ENCODE measurements at places on chromosomes 5 and 9. TPM values are rescaled to one million over a fixed set of nuclear protein-coding genes. Genes with fewer than 3 reads are reported as not detected.

- no peaks in the 10 kb centered on the region for H3K36me3 ChIP-seq
- no peaks in the 10 kb centered on the region for H3K4me1 ChIP-seq
- H3K4me3 ChIP-seq: no peak overlapping the region
- no peak overlapping the region for H3K27ac ChIP-seq
These were observed 138.1 kb upstream of the KLF9 start for GRCh38 chr9:70552561-70552960.

- DNase-seq: peak; percentile 76
- H3K27ac ChIP-seq: peak overlapping the region; percentile 55
- no peak overlapping the region for H3K4me3 ChIP-seq
- peaks cover 6% of the 10 kb centered on the region for H3K4me1 ChIP-seq
- H3K36me3 ChIP-seq: no peaks in the 10 kb centered on the region
- H3K27me3 ChIP-seq: no peaks in the 10 kb centered on the region
These were observed 26.7 kb upstream of the FCN1 start for GRCh38 chr9:134944351-134944802.

DNA sequence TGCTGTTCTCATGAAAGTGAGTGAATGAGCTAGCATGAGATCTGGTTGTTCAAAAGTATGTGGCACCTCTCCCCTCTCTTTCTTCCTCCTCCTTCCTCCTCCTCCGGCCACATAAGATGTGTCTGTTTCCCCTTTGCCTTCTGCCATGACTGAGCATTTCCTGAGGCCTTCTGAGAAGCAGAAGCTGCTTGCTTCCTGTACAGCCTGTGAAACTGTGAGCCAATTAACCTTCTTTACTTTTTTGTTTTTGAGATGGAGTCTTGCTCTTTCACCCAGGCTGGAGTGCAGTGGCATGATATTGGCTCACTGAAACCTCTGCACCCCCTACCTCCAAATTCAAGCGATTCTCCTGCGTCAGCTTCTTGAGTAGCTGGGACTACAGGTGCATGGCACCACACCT, 6.1 kb downstream of the S100Z start:
- H3K27ac ChIP-seq: no peak overlapping the region
- no peaks in the 10 kb centered on the region for H3K36me3 ChIP-seq
- no peak overlapping the region for H3K4me3 ChIP-seq
- H3K27me3 ChIP-seq: no peaks in the 10 kb centered on the region
- DNase-seq: no peak

- no peak for DNase-seq
- peaks cover 5% of the 10 kb centered on the region for H3K27me3 ChIP-seq
- H3K27ac ChIP-seq: no peak overlapping the region
- H3K4me3 ChIP-seq: no peak overlapping the region
- no peaks in the 10 kb centered on the region for H3K36me3 ChIP-seq
These were observed 7.9 kb downstream of the PRUNE2 start for GRCh38 chr9:76897804-76898525.

GRCh38 chr9:10252174-10252573, 360.6 kb downstream of the PTPRD start:
- no peak overlapping the region for H3K4me3 ChIP-seq
- no peaks in the 10 kb centered on the region for H3K36me3 ChIP-seq
- no peaks in the 10 kb centered on the region for H3K27me3 ChIP-seq
- no peak for DNase-seq
- no peak overlapping the region for H3K27ac ChIP-seq

- H3K4me3 ChIP-seq: no peak overlapping the region
- no peaks in the 10 kb centered on the region for H3K27me3 ChIP-seq
- DNase-seq: no peak
- no peak overlapping the region for H3K27ac ChIP-seq
- no peaks in the 10 kb centered on the region for H3K36me3 ChIP-seq
These were observed 423.0 kb downstream of the TUSC1 start for GRCh38 chr9:25255216-25255615.

- H3K4me1 ChIP-seq: peaks cover 18% of the 10 kb centered on the region
- H3K27me3 ChIP-seq: no peaks in the 10 kb centered on the region
- no peak overlapping the region for H3K27ac ChIP-seq
- H3K36me3 ChIP-seq: no peaks in the 10 kb centered on the region
- no peak for DNase-seq
These were observed 106.3 kb downstream of the C9orf152 start for GRCh38 chr9:110101531-110102161.

- no peak overlapping the region for H3K4me3 ChIP-seq
- no peaks in the 10 kb centered on the region for H3K36me3 ChIP-seq
- DNase-seq: peak; percentile 35
These were observed 10.3 kb downstream of the NINJ1 start for GRCh38 chr9:93123561-93124283.

DNA sequence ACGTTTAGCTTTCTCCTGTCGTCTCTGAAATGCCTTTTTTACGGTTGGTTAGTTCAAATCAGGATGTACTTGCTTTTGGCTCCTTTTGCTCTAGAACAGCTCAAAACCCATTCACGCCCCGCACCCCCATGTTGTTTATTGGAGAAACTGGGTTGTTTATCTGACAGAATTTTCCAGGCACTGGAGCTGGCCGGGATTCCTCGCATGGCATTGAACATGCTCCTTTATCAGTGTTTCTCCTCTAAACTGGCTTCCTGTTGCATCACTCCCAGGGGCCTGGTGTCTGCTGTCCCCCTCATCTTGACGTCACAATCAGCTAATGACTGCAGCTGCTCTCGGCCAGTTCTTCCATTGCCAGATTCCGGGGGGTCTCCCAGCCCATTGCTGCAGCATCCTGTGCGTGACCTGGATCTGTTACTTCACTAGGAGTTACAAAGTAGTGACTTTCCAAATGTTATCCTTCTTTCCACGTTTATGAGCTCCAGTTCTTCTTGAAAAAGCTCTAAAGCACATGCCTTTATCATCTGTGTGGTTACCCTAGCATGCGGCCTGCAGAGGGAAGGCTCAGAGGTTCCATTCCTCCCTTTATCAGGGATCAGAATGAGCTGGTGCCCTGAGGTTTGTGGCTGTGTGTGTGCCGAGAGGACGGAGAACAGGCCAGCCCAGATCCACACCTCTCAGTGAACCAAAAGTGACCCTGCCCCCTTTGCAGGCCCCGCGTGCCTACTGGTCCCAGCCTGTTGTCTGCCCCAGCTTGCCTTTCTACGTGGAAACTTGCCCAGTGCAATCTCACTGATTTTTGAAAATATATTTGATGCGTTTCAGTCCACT, 27.5 kb downstream of the FAM163B start:
- H3K36me3 ChIP-seq: no peaks in the 10 kb centered on the region
- no peaks in the 10 kb centered on the region for H3K27me3 ChIP-seq
- no peak for DNase-seq

GRCh38 chr5:159838551-159839222, 77.6 kb upstream of the ADRA1B start:
- no peaks in the 10 kb centered on the region for H3K36me3 ChIP-seq
- peaks cover 54% of the 10 kb centered on the region for H3K27me3 ChIP-seq
- H3K4me3 ChIP-seq: no peak overlapping the region
- H3K27ac ChIP-seq: no peak overlapping the region
- no peak for DNase-seq

- no peak overlapping the region for H3K27ac ChIP-seq
- no peak overlapping the region for H3K4me3 ChIP-seq
- H3K27me3 ChIP-seq: peaks cover 6% of the 10 kb centered on the region
- H3K4me1 ChIP-seq: peaks cover 4% of the 10 kb centered on the region
These were observed 4.7 kb upstream of the ADCY2 start for GRCh38 chr5:7391215-7391614.

GRCh38 chr9:137916540-137916939, 39.0 kb downstream of the CACNA1B start:
- no peaks in the 10 kb centered on the region for H3K36me3 ChIP-seq
- no peak overlapping the region for H3K27ac ChIP-seq
- H3K4me3 ChIP-seq: no peak overlapping the region
- no peaks in the 10 kb centered on the region for H3K27me3 ChIP-seq

Gene MAPKAP1
- 91.6 TPM for total RNA-seq

Gene RECK
- total RNA-seq: 15.9 TPM

Gene TRPM6
- 0.99 TPM for total RNA-seq

Gene PIP5K1B
- total RNA-seq: 8.5 TPM

Gene PAX5
- total RNA-seq: 0.14 TPM
